NCI-H2107 (cell line): ENCODE measurements at places on chromosomes 7 and 10.

- no peak for DNase-seq
These were observed 452 bp upstream of the TMEM140 start for GRCh38 chr7:135147341-135147898.

DNA sequence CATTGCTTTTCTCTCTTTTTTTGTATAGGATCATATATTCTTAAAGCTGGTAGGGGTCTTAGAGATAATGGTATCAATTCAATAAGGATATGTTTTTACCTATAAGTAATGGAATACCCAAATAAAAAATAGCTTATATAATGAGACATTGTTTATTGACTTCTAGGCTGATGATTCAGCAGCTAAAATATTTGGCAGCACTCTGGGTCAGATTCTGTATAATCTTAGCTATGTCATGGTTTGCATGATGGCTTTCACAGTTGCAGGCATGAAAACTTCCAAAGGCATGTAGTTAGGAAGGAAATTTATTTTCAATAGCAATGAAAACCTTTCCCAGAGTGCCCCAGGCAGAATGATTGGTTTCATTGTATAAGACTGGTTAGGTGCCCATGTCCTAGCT is 32.1 kb upstream of the A1CF start:
- DNase-seq, result no peak

DNA sequence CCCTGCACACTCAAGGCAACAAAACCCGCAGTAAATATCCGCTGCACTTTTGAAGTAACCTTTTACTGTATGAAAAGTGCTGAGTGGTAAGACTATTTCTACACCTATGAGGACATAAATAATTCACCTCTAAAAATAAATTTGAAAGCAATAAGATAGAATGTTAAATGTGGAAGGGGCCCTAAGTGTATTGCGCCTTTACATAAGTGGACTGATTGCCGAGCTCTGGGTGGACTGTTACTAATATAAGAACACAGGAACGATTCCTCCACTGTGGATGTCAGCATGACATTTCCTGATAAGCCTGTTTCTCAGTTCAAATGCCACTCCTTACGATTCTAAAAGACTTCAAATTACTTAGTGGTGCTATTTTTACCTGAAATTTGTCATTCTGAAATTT is 192.0 kb upstream of the PTN start:
- DNase-seq, result no peak

DNA sequence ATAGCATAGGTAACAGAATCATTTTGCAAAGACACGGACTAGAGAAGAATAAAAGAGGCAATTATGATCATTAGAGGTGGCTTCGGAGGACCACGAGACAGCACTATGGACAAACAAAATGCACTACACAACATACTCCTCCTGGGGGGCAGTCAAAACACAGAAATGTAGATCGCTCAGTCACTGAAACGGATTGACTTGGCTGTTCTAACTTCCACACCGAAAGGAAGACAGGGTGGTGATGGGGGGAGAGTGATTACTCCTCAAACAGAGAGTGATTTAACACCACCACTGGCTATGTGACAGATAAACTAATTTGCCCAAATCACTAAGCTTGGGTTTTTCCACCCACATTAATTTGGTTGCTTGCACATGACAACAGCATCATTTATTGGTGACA is 14.1 kb upstream of the PPA1 start:
- DNase-seq, result no peak

- DNase-seq, result no peak
These were observed 194.2 kb downstream of the BICC1 start for GRCh38 chr10:58706836-58707235.

GRCh38 chr7:22182149-22182548 is 174.8 kb downstream of the RAPGEF5 start:
- DNase-seq, result no peak

- no peak for DNase-seq
These were observed 28.0 kb upstream of the TNS3 start for GRCh38 chr7:47609803-47610452.

DNA sequence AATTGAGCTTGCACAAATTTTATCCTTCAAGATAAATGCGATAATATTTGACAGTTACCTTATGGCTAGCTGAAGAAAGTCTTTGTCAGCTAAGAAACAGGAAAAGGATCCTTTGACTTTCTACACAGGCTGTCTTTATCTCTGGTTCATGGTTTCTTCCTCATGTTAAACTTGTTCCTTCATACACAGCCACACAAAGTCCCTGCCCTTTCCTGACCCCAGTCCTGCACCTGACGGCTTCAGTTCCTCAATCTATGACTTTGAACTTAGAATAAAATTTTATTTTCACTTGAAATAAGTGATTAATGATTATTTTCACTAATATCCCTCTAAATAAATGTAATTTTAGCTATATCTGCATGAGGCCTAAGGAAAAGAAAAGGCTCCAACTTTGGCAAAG is 77.8 kb upstream of the PRSS1 start:
- no peak for DNase-seq

DNA sequence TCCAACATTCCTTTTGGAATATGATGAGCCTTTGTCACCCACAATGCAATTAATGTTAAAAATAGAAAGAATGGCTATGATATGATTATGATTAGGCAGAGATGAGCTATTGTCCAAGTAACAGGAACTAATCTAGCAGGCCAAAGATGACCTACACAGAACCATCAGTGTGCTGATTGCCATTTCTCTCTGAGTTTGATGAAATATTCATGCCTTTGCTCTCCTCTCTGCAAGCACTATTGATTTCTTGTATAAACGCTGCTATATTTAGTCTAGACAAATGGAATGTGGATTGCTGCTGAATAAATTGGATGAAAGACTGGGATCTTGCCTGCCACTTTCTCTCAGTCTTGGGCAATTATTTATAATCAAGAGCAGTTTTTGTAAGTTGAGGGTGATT is 85.4 kb downstream of the HDAC9 start:
- no peak for DNase-seq

GRCh38 chr10:86374664-86375063 is 8.1 kb upstream of the GRID1 start:
- DNase-seq, result no peak

DNA sequence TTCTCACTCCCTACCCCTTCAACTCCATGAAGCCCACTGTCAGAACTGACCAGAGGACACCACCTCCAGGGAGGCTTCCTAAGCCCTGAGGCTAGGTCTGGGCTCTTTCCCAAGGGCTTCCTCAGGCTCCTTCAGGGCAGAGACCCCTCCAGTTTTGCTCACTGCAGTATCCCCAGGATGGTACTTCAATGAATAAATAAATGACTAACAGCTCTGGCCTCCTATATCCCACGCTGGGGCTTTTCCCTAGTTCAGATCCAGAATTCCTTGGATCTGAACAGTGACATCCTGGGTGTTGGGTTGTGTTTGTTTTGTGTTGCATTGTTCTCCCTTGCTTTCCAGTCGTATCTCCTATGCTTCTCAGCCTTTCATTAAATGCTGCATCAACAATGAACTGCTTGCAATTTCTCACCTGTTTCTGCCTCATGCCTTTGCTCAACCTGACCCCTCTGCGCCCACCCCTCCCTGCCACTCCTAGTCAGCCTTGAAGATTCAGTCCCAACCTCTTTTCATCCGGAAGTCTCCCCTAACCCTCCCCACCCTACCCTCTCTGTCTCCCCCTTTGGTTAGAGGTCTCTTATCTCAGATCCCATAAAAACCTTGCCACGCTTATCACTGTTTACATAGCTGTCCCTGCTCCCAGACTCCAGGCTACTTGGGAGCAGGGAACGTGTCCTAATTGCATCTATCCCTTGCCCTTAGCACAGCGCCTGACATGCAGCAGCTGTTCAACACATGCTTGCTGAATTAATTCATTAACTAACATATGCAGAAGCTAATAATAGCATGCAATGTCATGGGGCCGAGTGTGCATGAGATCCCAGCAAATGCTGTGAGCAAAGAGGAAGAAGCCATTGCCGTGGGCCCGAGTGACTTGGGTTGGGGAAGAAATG is 41.7 kb downstream of the PPP1R3C start:
- DNase-seq, result no peak
